ENCODE measurements at places on chromosomes 3 and 15.

- no peak for DNase-seq
These were observed 587 bp downstream of the NPHP3 start for GRCh38 chr3:132721479-132722164.

- no peak for DNase-seq
These were observed 44.2 kb upstream of the THRB start for GRCh38 chr3:24538891-24539290.

GRCh38 chr15:63019511-63020109 lies 22.9 kb upstream of the TPM1 start:
- DNase-seq, result no peak

- DNase-seq, result no peak
These were observed 58.2 kb upstream of the KLHL25 start for GRCh38 chr15:85852969-85853368.

Data from stimulated activated CD8-positive, alpha-beta memory T cell treated with anti-CD3 and anti-CD28 coated beads, Interleukin-4, amount 100 ng/mL, for 4 hours (primary cell).